Activated naive CD4-positive, alpha-beta T cell treated with anti-CD3 and anti-CD28 coated beads, Interleukin-2, amount 50 U/mL, for 72 hours (primary cell): ENCODE measurements at places on chromosomes 11 and 22. TPM values are rescaled to one million over a fixed set of nuclear protein-coding genes. Genes with fewer than 3 reads are reported as not detected.

Gene MS4A14
- total RNA-seq: not detected

Gene TEF
- 1.9 TPM for total RNA-seq

DNA sequence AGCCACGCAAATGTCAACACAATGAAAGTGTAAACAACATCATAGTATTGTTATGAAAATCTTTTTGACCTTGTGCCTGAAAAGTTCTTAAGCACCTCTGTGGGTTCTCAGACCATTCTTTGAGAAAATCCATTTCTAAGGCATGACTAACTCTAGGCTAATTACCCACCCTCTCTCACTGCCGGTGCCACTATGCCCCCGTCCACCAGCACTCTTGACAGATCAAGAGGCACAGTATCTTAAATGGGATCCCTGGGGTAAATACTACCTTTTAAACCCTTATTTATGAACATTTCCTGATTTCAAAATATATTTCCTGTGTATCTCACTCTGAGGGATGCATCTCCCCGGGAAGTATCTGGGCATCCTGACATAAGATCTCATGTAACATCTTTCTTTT lies 607.5 kb downstream of the METTL15 start:
- DNase-seq: no peak

DNA sequence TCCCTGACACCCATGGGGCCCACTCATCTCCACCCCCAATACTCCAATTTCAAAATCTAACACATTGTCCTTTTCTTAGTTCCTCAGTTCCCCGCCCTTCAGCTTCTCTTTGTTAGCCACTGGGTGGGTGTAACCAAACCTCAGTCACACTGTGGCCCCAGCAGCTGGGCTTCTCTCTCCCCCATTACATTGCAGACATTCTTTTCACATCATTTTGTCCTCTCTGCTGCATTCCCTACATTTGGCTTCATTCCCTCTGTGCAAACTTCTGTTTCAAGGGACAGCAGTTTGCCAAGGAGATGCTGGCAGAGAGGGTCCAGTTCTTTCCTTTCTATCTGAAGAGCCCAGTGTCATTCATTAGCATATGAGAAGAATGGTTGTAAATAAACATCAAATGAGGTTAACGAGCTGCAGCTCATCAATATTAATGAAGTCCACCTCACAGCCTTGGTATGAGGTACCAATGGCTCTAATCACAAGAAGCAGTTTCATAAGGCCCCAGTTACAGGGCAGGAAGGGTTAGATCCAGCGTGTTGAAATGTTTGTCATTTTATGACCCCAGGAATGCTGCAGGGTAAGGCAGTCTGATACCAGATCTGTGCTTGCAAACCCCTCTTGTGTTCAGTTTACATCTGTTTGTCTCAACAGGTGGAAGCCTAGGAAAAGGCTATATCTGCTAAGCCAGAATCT lies 72.3 kb downstream of the ARFGAP2 start:
- no peak for DNase-seq

DNA sequence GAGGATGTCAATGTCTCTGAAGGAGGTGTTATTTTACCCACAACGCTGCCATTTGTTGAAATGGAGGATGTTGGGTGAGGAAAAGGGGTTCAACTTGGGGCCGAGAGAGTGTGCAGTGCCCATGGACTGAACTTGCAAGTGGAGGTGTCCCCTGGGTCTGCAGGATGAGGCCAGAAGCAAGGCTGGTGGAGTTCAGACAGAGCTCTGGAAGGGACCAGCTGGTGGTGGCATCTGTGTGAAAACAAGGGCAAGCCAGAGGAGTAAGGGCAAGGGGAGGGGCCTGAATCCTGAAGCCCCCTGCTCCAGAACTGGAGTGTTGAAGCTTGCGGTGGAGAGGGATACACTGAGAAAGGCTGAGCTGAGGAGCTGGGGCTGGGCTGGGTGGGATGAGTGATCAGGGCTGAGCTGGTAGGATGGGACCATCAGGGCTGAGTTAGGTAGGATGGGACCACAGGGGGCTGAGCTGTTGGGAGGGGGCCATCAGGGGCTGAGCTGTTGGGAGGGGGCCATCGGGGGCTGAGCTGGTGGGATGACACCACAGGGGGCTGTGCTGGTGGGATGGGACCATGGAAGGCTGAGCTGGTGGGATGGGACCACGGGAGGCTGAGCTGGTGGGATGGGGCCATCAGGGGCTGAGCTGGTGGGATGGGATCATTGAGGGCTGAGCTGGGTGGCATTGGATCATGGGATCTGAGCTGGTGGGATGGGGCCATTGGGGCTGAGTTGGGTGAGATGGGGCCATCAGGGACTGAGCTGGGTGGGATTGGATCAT lies 13.4 kb upstream of the CTSD start:
- no peak for DNase-seq
